CMK (cell line): ENCODE measurements at places on chromosomes 1 and 21.

DNA sequence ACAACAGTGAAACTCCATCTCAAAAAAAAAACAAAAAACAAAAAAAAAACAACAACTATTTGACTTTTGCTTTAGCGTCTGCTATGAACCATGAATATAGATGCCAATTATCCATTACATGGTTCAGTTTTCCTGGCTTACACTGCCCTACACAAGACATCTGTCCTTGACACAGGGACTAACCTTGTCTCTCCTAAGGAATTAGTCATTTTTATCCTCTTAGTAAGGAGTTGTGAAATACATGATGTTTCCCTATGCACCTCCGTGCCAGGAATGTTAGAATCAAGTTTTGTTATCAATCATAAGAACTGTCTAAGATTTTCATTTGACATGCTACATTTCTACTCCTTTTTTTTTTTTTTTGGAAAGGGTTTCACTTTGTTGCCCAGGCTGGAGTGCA, 241.8 kb downstream of the KIF26B start:
- DNase-seq = no peak

DNA sequence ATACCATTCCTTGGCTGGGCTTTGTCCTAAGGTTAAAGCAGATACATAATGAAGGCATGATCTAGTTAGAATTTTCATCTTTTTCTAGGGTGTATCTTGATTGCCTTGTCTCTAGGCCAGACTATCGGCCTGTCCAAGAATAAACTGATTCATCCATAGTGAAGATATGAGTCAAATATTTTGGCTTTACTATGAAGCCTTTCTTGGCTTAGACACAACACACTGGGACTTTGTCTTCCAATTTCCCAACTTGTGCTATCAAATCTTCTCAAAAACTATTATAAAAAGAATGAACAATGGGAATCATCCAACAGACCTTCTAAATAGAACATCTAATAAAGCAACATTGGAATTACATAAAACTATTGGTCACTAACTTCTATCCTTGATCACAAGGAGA, 64.8 kb downstream of the WARS2 start:
- DNase-seq = no peak

GRCh38 chr1:98817821-98818220, 156.3 kb downstream of the SNX7 start:
- no peak for DNase-seq

- no peak for DNase-seq
These were observed 15.1 kb downstream of the SOX13 start for GRCh38 chr1:204087893-204088528.

DNA sequence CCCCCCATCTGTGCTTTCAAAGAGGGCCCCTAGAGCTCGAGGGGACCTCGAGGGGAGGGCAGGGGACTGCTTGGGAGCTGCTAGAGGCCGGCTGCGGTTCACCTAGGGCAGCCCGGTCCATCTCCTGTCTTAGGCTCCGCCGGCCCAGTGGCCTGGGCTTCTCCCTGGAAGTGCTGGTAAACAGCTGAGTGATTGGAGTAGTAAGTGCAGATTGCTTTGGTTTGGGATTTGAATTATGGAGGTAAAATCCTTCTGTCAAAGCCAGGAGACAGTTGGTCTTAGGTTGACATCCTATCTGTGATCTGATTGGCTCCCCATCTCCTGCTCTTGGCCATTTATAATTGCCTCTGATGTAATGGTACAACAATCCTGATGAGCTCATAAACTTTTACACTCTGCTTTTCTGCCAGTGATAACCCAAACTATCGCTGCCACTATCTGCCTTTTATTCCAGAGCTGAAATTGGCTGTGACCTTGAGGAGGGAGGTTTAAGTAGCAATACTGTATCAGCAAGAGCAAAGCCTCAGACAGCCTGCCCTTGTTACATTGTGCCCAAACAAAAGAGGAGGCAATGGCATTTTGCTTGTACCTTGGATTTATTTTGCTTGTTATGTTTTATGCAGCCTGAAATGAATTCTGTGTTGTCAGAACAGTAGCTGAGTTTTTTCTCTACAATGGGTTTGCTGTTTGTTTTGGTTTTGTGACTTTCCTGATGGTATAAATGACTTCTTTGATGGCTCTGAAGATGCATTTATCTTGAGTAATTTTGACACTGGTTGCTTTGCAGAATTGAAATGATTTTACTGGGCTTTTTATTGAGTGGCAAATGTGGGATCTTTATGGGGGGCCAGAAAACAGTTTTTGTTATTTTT, 2.4 kb downstream of the ARID1A start:
- no peak for DNase-seq

- no peak for DNase-seq
These were observed 20.3 kb upstream of the CTTNBP2NL start for GRCh38 chr1:112375701-112376100.

DNA sequence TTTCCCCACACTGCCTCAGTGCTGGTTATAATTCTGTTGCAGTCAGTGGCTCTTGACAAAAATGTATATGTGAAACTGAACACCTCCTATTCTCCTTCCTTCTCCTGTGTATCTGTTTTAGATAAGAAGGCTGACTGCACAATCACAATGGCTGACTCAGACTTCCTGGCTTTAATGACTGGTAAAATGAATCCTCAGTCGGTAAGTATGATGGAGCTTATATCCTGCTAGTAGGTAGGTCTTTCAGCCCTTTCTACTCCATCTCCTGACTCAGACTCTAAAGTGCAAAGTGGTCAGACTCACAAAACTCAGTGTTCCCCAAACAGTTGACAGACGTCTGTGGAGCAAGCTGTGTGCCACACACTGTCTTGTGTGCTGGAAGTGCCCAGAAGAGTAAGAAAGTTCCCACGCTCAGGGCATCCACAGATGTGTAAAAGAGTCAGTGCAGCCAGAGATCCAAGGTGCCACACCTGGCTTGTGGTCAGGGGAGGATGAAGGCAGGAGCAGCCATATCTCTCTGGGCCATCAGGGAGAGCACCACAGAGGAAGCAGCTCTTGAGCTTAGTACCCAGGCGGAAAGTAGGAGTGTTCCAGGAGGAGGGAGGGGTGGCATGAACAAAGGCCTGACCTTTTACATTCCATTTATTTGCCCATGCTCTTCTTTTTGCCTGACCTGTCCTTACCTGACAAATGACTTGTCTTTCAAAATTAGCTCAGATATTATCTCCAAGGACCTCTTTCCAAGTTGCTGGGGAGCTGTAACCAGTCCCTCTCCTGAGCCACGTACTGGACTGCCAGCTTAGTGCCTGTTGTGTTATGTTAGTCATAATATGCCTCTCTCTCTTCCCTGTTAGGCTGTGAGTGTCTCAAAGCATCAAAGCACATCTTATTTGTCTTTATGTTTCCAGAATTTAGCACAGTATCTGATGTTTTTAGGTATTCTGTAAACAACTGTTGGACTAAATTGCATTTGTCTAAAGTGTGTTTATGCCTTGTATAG, 14.0 kb upstream of the PODN start:
- DNase-seq = no peak

DNA sequence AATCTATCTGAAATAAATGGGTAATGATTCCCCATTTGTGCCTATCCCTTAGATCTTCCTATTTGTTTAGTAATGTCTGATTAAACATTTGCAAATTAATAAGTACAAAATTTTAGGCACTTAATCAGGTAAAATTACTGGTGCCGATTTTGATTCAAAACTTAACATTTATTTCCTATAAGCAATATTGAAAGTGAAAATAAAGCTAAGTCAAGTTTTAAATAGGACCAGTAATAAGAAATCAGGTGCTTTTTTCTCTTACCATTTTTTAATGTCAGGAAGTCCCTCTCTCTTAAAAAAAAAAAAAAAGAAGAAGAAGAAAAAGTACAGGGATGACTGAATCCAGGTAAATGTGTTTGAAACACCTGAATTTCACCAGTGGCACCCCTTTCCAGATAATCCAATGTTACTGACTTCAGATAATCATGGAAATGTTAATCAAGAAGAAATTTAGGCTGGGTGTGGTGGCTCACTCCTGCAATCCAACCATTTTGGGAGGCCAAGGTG, 836 bp upstream of the GBP4 start:
- DNase-seq = no peak

DNA sequence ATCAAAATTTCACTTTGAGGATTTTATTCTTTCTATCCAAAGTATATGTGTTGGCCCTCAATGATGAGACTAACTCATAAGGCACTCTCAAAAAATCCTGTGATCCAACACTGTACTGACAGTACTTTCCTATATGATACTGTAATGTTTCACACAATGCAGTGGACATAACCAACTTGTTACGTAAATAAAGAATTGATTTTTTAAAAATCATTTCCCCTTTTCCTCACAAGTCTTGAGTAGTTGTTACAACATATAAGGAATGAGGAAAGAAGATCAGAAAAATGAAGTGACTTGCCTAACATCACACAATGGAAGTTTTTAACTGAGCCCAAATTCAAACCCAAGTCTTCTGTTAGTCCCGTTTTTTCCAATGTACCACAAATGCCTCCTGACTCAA, 17.2 kb downstream of the PTP4A2 start:
- no peak for DNase-seq

DNA sequence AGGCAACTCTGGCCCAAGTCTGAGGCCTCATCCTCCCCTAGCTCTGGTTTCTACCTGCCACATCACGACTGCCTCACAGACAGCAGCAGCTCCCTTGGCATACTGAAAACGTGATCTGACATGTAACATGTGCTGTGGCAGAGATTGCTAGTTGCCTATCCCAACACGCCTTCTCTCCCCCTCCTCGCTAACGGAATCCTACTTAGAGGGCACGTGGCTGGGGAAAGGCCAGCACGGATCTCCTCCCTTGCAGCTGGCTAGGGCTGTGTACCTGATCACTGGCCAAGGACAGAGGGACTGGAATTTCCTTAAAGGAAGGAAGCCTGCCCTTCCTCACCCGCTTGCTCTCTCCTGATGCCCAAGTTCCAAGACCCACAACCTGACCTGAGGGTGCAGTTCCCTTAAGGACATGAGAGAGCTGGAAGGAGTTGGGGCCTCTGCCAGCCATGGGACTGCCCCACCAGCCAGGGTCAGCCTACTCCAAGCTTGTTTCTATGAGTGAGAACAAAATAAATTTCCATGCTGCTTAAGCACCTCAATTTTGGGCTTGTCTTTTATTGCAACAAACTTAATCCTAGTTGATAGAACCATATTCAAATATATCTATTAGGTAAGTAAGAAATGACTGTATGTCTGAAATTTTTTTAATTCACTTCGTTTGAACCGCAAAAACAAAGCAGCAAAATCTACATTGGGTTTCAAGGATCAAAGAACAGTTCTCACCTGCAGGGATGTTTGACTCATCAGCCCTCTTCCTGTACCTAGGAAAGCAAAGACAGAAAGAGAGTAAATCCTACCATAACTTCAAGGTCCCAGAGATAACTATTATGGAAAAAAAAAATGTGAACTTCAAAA, 7.2 kb downstream of the SETD4 start:
- no peak for DNase-seq

DNA sequence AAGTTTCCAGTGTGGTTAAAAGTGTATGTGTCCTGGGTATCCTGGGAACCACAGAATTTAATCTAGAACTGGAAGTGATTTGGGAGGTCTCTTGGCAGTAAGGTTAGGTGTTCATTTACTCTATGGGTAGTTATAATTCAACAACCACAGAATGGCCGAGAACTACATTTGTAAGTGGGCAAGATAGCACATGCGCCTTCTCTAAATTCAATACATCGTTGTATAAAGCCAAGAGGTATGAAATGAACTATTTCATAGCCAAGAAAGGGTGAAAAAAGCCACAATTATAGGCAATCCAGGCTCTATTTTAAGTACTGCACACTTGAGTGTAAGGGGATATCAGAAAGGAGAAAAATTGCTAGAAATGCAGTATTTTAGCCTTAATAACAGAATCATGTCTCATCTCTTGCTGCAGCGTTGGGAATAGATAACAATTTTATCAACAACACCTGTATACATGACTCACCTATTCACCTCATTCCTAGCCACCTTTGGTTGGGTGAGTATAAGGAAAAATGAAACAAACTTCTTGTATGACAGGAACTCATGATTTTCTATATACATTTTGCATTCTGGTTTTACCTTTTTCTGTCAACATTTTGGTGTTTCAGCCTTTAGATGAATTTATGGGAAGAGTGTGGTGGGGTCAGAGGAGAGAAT, 4.5 kb downstream of the SDCCAG8 start:
- DNase-seq = no peak

DNA sequence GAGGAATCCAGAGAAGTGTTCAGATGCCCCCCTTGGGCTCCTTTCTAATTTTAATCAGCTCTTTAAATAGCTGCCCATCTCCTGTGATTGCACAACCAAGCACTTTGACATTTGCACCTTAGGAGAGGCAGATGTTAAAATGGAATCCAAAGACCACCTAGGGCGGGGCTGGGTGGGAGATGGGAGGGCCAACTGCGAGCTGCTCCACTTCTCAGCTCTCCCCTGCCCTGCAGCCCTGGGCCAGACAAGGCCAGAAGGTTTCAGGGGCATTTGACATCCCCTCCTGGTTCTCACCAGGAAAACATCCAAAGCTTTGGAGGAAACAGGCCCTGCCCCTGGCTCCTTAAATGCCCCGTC, 106.9 kb downstream of the DHRS3 start:
- no peak for DNase-seq

GRCh38 chr1:52751589-52752483, 25.6 kb downstream of the ZYG11B start:
- DNase-seq = no peak

DNA sequence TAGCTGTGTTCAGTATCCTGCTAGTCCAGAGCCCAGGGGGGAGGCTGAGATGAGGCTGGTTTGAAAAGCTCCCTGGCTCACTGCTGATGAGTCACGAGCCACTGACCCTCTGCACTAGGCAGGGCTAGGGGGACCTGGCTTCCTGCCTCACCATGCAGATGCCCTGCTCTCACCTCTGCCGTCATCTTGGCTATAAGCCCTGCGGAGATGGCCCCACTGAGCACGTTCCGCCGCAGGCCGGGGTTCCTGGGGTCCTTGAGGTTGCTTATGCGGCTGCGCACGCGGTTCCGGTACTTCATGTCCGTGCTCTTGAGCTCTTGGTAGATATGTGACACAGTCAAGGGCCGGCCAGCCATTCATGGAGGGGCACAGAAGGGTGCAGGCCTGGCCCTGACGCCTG, 24.1 kb upstream of the ZNF436 start:
- no peak for DNase-seq

DNA sequence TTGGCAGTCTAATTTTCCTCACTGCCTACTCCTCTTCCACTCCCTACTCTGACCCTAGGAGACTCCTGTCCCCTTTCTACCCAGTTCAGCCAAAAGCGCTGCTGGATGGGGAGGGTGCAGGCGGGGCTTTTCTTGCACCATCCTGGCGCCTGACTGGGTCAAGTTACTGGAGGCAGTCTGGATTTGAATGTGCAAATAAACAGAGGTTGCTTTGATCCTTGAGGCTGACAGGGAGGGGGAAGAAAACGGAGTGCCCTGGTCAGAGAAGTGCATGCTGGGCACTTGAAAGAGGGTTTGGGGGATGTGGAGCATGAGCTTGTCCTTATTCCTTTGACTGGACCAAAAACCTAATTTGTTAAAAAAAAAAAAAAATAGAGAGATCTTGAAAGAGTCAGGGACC, 76.8 kb upstream of the SOX13 start:
- no peak for DNase-seq

GRCh38 chr1:39113109-39113743, 87.1 kb downstream of the NDUFS5 start:
- no peak for DNase-seq

- DNase-seq = no peak
These were observed 9.1 kb upstream of the IFI16 start for GRCh38 chr1:159000625-159001024.

GRCh38 chr21:32713726-32714125, 14.1 kb downstream of the SYNJ1 start:
- no peak for DNase-seq

- no peak for DNase-seq
These were observed 162.4 kb downstream of the PAPPA2 start for GRCh38 chr1:176625365-176625764.

GRCh38 chr1:53470155-53470554, 11.0 kb downstream of the DMRTB1 start:
- DNase-seq = no peak
